PC-3 (cell line): ENCODE measurements at places on chromosomes 2 and 18. TPM values are rescaled to one million over a fixed set of nuclear protein-coding genes. Genes with fewer than 3 reads are reported as not detected.

MBD1 gene
- total RNA-seq, result 30.2 and 42.6 TPM in 2 replicates

GRCh38 chr18:25604196-25604893, 252.4 kb upstream of the ZNF521 start:
- no peak for DNase-seq

DNA sequence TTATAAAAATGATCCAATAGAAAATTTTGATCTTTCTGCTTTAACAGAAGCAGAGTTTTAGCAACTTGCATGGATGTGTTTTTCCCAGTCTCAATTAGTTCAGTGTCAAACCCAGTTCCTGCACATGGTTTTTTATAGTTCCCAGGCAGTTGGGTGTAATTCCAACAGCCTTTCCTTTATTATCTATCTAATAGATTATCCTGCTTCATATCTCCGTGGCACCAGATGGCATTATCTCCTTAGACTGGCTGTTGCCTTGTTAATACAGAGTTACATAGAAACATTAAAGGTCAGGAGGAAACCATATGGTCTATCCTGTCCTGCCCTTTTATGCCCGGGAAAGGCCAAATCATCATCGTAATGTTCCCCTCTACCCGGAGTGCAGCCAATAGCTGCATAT, 400.9 kb upstream of the SMIM21 start:
- DNase-seq, result no peak

- DNase-seq, result no peak
Observed at GRCh38 chr2:33363325-33364298, 112.8 kb upstream of the RASGRP3 start.

PLA2R1 gene
- total RNA-seq, result 2.4 and 3.4 TPM in 2 replicates

DNA sequence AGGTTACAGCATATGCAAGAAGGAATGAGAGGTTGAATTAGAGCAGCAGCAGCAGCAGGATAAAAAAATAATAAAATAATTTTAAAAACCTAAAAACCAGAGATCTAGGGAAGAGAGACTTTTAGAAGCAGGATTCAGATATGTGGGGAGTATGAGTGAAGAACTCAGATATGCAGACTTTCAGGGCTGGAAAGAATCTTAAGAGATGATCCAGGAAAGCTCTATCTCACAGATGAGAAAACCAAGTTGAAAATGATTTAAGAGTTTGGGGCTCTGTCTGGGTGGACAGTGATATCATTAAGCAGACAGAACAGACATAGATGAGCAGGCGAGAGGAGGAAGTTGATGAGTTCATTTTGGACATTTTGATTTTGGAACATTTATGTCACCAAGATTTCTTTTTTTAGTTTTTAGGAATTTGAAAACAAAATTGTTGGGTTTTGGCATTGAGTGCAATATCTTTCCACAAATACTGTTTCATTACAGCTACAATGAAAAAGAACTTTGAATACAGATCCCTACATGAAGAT, 31.8 kb downstream of the BCL2 start:
- DNase-seq, result no peak

CCDC121 gene
- 0.87 and 2.7 TPM in 2 replicates for total RNA-seq

ZNF236 gene
- total RNA-seq, result 7.7 and 8.8 TPM in 2 replicates

GRCh38 chr2:45233301-45233700, 224.0 kb upstream of the SIX2 start:
- no peak for DNase-seq

GRCh38 chr2:234191819-234192407, 141.4 kb downstream of the SPP2 start:
- DNase-seq, result peak; percentile 43

GRCh38 chr2:160288324-160288723, 88.3 kb upstream of the ITGB6 start:
- no peak for DNase-seq

- DNase-seq, result no peak
Observed at GRCh38 chr2:240554767-240555493, 2.9 kb downstream of the ANKMY1 start.

GRCh38 chr2:45070113-45070652, 60.9 kb upstream of the SIX2 start:
- DNase-seq, result no peak

GRCh38 chr2:9660154-9660553, 29.4 kb upstream of the YWHAQ start:
- no peak for DNase-seq
